ENCODE measurements at places on chromosomes 4 and X.

- DNase-seq = peak; percentile 2
Measured at GRCh38 chr4:99301376-99302164, 10.8 kb upstream of the ADH1A start.

DNA sequence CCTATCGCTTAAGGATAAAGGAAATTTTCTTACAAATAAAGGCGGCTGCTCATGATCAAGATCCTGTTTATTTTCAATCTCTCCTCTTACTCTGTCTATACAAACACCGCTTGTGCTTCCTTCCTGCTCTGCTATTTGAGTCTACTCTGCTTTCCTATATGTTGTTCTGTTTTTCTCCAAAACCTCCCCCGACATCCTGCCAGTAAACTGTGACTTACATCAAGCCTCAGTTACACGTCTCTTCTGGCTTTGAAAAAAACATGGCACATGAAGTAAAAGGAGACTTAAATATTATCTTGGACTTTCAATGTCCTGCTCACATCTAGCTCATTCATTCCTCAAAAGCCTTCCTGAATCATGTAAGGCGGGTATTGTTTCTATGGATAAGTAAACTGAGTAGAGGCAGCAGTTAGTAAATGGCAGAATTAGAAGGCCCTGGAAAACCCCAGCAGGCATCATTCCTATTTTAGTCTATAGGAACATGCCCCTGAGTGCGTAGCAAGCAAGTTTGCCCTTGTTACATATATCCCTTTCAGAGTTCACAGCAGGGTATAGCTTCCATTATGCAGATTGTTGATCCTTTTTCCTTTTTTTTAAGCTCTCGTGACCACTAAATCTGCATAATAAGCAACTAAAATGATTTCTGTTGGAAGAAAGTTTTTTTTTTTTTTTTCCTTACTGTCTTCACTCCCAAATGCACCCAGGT lies 280.1 kb downstream of the RAPGEF2 start:
- DNase-seq = no peak

DNA sequence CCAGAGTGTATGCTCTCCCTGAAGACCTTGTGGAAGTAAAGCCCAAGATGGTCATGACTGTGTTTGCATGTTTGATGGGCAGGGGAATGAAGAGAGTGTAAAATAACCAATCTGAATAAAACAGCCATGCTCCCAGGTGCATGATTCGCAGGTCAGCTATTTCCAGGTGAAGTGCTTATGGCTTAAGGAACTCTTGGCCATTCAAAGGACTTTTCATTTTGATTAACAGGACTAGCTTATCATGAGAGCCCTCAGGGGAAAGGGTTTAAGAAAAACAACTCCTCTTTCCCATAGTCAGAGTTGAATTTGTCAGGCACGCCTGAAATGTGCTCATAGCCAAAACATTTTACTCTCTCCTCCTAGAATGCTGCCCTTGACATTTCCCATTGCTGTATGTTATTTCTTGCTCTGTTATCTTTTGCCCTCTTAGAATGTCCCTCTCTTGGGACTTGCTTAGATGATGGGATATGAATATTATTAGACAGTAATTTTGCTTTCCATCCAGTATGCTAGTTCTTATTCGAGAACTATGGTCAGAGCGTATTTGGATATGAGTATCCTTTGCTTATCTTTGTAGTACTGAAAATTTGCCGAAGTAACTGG lies 88.6 kb downstream of the PLS3 start:
- no peak for DNase-seq

- no peak for DNase-seq
Measured at GRCh38 chr4:63169836-63170235, 1239.4 kb downstream of the TECRL start.

DNA sequence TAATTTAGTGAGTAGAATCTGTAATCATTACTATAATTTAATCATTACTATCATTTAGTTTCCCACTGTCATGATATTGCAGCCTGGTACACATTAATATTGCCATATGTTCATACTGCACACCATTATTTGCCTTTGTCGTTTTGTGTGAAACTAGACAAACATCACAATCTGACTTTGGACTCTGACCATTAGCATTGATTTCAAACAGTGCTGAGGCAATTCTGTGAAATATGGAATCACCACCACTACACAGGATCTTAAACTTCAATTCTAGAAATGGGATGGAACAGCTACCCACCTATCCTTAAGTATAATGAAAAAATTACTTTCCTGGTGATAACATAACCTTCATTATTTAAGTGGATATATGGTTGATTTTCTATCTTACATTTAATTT lies 98.3 kb downstream of the SORBS2 start:
- no peak for DNase-seq

DNA sequence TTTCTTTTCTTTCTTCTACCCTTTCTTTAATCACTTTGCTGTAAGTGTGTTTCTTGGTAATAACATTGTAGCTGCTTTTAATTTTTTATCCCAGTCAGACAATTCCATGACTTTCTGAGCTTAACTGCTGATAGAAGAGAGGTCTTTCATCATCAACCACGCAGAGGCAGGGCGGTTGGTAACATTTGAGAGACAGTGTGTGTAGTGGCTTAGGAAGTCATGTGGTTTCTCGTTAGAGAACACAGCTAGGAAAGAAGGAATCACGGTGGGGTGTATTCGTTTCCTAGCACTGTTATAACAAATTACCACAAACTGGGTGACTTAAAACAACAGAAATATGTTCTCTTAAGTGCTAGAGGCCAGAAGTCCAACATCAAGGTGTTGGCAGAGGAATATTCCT lies 11.5 kb downstream of the PRPS2 start:
- DNase-seq = peak; percentile 84

- DNase-seq = peak; percentile 83
Measured at GRCh38 chrX:103356130-103356798, at the start of gene TCEAL9. TCEAL9 (plus strand) TSS chrX:103356506; CDS start chrX:103357685, 1,179 bp downstream.

DNA sequence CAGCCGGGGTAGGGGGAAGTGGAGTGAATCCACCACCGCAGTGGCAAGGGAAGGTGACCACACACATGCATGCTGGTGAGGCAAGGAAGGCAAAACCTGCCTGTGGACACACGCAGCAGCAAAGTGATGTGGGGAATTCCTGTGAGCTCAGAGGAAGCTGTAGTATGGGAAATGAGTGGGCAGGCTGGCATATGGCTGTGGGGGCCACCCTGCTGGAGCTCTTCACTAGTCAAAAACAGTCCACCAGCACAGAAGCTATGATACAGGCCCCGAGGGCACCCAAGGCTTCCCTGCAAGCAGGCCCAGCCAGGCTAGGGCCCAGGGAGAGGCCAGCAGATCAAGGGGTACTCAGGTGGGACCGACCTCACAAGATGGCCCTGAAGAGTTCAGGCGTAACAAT lies 239.1 kb downstream of the CHM start:
- no peak for DNase-seq

DNA sequence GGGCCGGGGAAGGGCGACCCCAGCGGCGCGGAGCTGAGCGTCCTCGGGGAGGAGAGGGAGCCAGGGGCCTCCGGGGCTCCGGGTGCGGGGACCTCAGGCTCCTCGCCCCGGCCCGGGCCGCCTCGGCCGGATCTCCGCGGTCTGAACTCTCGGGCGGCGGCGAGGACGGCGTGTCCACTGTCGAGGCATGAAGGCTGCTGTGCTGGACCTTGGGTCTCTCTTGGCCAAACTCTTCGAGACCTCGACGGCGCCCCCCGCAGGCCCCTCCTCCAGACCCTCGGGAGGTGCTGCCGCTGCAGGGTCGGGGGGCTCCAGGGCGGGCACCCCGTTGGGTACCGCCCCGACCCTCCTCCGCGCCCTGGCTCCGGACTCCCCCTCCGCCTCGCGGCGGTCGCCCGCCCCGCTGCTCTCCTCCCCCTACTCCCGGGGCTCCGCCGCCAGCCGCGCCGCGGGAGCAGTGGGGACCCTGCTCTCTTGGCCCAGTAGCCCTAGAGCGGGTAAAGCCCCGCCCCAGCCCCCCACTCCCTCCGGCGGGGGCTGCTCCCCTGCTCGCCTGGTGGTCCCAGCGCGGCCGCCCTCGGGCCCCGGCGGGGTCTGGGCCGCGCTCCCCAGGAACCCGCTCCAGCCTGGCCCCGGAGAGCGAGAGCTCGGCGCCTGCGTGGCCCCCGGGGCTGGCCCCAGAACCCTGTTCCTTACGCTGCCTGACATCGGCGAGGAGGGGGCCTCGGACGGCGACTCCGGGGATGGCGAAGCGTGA lies 564 bp downstream of the FAM149A start:
- DNase-seq = no peak

DNA sequence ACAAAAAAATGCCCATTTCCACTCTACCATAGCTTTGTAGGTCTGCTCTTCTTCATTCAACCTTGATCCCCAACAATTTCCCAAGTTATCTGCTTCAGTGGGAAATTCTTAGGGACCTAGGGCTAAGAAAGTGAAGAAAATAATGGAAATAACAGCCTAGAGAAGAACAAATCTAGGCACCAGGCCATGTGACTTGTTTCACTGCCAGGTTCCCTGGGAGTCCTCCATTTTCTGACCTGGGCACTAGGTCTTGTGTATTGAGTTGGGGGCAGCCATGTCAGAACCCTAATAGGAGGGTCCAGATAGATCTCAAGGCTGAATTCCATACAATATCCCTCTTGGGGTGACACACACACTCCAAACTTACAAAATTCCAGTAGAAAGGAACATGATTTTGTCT lies 194.6 kb upstream of the STK26 start:
- DNase-seq = no peak

DNA sequence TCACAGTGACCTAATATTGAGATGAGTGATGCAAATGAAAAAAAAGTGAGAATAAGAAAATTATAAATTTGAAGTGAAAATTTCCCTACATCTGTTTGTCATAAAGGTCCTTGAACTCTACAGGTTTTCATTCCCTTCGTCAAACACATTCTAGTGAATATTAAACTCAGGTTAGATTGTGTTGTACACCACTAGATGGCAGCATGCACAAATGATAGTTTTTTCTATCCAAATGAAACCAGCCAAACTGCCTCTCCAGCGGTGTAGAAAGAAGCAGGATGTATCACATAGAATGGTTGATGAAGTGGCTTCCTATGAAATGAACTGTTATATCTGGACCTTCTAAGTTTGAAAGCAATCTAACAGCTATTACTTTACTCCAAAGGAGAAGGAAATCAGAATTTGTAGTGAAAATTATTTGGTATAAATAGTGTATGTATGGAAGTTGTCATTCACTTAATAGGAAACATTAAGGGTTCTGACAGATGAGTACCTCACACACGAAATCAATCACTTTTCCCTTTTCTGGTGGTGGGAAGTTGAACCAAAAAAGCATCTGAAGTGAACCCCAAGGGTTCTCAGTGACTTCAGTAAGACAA lies 382.7 kb downstream of the UNC5C start:
- peak; percentile 75 for DNase-seq

GRCh38 chr4:55398966-55399365 lies 3.2 kb downstream of the TMEM165 start:
- DNase-seq = peak; percentile 42

Measured in amniotic epithelial cell (primary cell).